Lower lobe of right lung (tissue), 2 donors: ENCODE measurements at places on chromosomes 4 and X. TPM values are rescaled to one million over a fixed set of nuclear protein-coding genes. Genes with fewer than 3 reads are reported as not detected.

Gene WDR17
- 5.6 TPM for total RNA-seq

Gene SMIM31
- 0.83 TPM for total RNA-seq

DNA sequence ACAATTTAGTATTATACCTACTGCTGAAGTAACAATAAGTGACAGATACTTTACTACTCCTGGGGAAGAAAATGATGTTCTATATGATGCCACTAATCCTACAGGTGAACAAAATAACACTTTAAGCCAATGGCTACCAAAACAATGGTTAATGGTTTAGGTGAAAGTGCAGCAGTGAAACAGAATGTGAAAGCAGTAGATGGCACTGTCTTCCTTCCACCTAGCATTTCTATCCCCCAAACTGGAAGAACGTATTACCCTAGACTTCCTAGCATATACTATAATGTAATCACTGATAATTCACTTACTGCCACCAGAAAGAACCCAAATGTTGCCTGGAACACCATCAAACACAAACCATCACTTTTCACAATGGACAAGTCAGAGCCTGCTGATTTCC, 18.9 kb upstream of the CABS1 start:
- no peak for DNase-seq

DNA sequence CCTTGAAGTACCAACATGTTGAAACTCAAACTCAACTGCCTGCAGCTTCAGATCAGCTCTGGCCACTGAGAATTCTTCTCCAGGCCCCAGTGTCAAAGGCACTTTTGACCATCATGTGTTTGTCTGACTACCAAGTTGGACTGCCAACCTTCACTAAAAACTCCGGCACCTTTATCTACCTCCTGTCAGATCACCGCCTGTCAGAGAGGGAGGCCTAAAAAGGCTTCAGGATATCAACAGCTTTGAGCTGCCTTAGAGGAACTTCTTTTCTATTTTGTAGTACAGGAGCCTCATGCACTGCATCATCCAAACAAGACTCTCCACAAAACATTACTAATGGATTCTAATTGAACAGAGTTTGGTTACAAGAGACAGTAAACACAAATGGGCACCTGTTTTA, 2.8 kb downstream of the ACSL1 start:
- DNase-seq = no peak

GRCh38 chr4:151455212-151455611, 46.2 kb downstream of the FHIP1A start:
- no peak for DNase-seq

GRCh38 chrX:3268829-3269228, 77.6 kb downstream of the MXRA5 start:
- no peak for DNase-seq

GRCh38 chr4:81723019-81723884, 251.5 kb upstream of the RASGEF1B start:
- no peak for DNase-seq
